ENCODE measurements at places on chromosomes 7 and 10. TPM values are rescaled to one million over a fixed set of nuclear protein-coding genes. Genes with fewer than 3 reads are reported as not detected.

- no peak for DNase-seq
Measured at GRCh38 chr10:29630205-29631048, 4.3 kb downstream of the SVIL start.

- no peak for DNase-seq
Measured at GRCh38 chr10:112775892-112776674, 174.0 kb upstream of the TCF7L2 start.

DNA sequence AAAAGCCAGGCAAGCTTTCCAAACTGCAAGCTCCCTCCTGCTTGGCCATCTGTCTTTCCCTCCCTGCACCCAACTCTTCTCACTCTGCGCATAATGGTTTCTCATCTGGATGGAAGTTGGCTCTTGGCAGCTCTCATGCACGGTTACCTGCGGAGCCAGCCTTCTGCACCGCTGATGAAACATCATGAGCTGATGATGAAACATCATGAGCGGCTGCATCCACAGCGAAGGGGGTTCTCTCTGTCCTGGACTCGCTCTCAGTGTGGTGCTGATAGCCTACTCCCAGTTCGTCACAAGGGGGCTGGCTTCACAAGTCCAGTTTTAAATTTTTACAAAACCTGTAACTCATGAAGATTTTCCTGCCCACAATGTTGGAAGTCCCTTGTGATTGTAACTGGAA, 457.5 kb downstream of the ACTR3B start:
- DNase-seq: no peak

- no peak for DNase-seq
Measured at GRCh38 chr7:93948873-93949272, 27.3 kb downstream of the GNG11 start.

The LRGUK gene
- total RNA-seq: 0.15 TPM

The FEZF1 gene
- total RNA-seq: 0.17 TPM

The CUL2 gene
- 23.2 TPM for total RNA-seq

All from NCI-H460 (cell line).